ENCODE measurements at places on chromosomes 1 and 21.
A peak's percentile ranks its signal among the peaks of the same experiment; 100 is the strongest.

DNA sequence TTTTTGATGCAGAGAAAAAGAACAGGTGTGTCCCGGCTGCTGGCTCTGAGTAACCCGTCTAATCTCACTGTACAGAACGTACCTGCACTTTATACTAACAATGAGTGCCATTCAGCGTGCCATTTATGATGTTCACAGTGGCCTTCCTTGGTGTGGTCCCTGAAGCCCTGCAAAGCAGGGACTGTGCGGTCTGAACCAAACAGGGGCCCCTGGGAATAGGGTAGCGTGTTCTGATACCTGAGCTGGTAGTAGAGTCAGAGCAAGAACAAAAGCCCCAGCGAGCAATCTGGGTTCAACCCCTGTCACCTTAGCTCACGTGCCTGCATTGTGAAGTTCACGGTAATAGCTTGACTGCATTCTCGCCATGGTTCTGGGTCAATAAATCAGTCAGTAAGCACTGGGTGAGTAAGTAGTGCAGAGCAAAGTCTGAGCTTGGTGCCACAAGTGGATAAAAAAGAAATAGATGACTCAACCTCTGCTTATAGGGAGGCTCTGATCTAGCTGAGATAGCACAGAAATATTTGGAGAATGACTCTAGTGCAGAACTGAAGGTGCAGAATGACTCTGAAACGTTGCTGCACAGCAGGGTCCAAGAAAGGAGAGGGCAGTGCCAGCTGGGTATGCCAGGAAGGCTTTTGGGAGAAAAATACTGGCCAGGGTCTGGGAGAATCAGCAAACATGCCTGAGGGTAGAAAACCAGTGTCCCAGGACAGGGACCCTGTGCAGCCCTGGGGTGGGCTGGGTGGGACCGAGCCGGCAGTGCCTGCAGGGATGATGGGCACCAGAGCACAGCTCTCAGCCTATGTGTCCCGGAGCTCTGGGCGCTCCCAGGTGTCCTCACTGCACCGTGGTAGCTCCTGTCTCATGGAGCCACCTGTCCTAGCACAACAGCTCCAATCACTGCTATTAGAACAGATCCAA is 125.9 kb downstream of the RHOU start:
- DNase-seq: peak; percentile 94

GRCh38 chr1:21724098-21724497 is 54.9 kb upstream of the RAP1GAP start:
- no peak for DNase-seq

- DNase-seq: no peak
These were observed 5.2 kb downstream of the GRIK3 start for GRCh38 chr1:37028981-37029617.

GRCh38 chr1:1754051-1754815 is 24.0 kb downstream of the NADK start:
- no peak for DNase-seq

- DNase-seq: no peak
These were observed 538.6 kb downstream of the DPYD start for GRCh38 chr1:97382206-97382605.

- DNase-seq: peak; percentile 16
These were observed 126.7 kb downstream of the NR5A2 start for GRCh38 chr1:200154069-200154767.

DNA sequence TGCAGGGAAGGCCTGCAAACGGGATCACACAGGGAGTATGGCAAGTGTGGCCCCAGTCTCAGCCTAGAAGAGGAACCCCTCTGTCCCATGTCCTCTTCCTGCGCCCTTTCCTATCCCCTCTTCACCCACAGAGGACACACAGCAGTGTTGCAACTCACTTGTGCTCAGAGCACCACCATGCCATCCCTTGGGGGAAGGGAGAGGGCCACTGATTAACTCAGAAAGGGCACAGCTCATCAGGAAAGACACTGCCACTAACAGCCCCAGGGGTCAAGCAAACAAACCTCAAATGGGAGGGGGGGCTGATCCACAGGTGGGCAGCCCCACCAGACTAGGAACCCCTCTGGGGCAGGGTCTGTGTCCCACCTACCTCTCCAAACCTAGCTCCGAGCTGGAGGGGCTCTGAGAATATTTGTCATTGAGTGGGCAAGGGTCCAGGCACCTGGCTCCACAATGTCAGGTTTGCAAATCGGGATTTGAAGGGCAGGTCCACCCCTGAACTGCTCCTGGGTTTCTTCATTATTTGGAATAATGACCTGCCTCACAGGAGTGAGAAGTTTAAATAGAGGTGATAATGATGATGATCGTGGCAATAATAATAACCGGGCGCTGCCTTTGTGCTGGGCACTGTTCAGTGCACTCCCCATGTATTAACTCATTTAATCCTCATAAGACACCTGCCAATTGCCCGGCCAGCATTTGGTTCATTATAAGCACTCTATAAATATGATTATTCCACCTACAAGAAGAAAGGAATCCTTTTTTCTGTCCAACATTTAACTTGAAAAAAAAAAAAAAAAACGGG is 1.0 kb downstream of the ALDH4A1 start:
- no peak for DNase-seq

GRCh38 chr1:25813734-25814471 is 5.9 kb upstream of the MTFR1L start:
- DNase-seq: no peak

- peak; percentile 76 for DNase-seq
These were observed 898 bp downstream of the MFSD2A start for GRCh38 chr1:39955547-39956539.

DNA sequence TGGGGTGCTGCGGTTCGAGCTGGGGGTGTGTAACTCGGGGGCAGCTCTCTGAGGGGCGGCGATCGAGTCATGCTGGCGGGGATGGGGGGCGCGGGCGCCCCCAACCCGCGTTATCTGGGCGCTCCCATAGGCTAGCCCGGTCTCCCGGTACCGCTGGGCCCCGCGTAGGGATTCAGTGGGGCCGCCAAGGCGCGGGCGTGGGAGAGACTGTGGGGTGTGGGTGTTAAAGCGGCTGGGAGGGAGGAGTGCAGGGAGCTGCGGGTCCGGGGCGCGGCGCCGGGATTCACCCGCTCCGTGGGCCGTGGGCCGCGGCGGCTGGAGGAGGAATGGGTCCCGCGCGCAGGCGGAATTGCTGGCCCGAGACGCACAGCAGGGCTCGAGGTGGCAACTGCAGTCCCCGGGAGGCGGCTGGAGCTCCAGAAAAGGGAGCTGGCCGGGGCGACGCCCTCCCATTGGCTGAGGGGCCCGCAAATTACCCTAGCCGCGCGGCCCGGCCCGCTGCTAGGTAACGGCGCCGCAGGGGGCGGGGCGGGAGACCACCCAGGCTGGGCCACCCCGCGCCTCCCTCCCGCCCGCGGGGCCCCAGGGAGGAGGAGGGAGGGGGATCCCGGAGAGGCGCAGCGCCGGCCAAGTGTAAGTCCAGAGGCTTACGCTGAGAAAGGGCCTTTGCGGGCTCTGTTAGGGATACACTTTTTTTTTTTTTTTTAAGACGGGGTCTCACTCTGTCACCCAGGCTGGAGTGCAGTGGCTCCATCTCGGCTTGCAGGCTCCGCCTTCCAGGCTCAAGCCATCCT is at the start of gene PTCH2:
Gene PTCH2, minus strand, starts transcription at position 392 of the 794 bp plus-strand sequence. Its CDS starts 321 bp downstream, at position 71.
- DNase-seq: no peak

DNA sequence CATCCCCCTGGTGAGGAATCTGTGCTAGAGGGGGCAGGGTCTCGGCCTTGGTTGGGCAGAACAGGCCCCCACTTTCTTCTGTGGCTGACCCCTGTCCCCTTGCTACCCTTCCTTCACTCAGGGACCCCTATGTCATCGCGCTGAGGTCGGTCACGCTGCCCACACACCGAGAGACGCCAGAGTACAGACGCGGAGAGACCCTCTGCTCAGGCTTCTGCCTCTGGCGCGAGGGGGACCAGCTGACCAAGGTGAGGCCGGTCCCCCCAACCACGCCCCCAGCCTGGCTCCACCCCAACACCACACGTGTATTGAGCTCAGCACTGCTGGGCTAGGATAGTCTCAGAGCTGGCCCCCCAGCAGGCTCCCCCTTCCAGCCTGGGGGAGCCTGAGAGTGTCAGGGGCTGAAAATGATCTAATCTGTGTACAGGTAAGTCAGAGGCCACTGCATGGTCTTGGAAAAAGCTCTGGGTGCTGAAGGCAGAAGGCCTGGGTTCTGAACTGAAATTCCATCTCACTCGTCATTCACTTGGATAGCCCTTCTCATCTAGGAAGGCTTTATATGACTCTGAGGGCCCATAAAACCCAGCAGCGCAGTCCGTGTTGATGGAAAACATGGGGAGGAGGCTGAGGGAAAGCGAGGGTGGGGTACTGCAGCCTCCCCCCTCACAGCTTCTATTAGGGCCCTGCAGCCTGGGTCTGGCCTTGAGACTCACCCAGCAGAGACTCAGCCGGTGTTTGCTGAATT is 15.3 kb downstream of the FAM151A start:
- DNase-seq: no peak

DNA sequence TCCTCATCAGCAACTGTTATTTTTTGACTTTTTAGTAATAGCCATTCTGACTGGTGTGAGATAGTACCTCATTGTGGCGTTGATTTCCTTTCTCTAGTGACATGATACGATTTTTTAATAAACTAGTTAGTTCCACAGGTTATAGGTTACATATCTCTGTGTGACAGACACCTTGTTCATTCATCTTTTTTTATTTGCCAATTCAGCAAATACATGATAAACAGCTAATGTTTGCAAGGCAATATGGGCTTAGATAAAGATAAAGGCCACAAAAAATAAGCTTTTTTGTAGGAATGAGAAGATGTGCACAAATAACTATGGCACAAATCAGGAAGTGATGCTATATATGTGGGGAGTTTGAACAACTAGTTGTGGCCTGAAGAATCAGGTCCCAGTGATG is 366.8 kb downstream of the HLX start:
- no peak for DNase-seq

DNA sequence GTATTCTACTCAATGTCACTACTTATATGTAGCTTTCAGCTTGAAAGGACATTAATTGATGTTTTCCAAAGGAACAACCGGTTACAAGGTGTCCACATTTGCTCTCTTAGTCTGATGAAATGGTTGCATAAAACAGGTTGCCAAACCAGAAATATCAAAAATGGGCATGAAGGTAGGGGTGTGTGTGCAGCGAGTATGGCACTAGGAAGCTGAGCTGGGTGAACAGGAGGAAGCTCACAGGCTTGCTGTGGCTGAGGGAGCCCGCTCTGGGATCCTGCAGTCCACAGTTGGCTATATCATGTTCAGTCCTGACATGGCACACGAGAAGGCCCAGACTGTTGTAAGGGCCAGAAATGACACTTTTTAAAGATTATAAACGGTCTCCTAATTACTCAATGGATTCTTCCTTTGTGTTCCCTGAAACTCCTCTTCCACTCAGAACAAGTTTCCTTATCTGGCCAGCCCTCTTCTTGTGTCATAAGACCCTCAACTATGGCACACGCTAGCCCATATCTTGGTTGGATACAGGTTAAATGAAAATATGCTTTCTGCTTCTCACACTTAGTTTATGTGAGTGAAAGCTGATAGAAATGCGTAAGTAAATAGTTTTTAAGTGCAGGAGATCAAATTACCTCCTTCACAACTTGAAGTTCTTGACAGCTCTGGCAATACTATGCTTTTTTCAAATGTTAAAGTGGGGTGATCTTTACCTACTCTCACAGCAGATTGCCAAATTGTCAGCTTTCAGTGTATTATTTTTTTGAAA is 201.5 kb downstream of the LMO4 start:
- no peak for DNase-seq

GRCh38 chr1:94595658-94596057 is 54.1 kb upstream of the F3 start:
- no peak for DNase-seq

DNA sequence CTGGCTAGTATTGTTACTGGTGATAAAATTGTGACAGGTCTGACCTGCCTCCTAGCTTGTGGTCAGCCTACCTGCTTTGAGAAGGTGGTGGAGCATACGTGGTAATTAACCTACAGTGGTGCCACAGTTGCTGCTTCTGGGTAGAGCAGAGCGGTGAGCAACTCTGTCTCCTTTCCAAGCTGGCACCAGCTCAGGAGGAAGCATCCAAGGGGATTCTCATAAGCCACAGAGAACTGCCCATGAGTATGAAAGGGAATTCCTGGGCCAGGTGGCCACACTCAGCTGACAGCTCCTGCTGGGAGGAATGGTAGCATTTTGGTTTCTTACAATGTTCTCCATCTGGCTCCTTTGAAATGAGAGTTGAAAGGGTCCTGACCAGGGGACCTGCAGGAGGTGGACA is 39.4 kb downstream of the ATP2B4 start:
- DNase-seq: no peak

DNA sequence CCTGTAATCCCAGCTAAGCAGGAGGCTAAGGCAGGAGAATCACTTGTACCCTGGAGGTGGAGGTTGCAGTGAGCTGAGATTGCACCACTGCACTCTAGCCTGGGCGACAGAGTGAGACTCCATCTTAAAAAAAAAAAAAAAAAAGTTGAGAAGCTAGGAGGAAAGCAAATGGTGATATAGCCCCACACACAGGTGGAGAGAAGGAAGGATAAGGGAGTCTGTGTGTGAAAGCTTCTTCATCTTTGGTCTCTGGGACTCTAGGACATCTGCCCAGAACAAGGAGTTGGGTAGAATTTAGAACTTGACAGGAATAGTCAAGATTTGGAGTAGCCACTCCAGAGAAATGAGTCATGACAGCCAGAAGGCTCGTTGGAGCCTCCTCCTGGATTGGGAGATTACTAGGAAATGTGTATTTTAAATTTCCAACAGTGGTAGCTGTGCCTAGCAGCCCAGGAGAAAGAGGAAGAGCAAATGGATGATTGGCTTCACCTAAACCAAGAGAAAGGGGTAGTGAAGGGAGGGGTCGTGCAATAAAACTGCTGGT is 19.9 kb downstream of the NPL start:
- DNase-seq: no peak

DNA sequence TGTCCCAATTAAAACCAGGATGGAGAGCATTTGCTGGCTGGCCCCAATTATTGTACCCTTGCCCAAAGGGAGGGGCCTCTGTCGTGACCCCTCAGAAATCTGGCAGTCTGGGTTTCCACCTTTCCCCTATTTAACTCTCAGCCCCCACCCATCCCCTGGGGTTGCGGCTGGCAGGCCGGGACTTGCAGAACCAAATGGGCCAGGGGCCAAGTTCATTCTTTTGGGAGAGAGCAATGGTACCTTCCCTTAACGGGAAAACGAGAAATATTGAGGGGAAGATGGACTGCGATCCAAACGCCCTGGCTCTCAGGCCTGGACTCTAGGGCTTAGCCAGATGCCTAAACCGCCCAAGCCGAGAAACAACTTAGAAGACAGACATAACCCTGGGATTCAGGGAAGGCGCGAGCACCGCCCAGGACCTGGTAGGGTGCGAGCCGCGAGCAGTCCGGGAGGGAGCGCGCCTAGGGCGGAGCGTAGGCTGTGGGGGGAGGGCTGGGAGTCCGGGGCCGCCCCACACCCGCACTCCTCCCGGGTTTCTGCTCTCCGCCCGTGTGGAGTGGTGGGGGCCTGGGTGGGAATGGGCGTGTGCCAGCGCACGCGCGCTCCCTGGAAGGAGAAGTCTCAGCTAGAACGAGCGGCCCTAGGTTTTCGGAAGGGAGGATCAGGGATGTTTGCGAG is at the start of gene SLC27A3:
Gene SLC27A3, plus strand, starts transcription at position 628 of the 678 bp plus-strand sequence. CDS start 91 bp downstream, outside the sequence.
- peak; percentile 51 for DNase-seq

GRCh38 chr1:229196404-229197264 is 74.3 kb upstream of the RAB4A start:
- no peak for DNase-seq

- DNase-seq: peak; percentile 64
These were observed 2.5 kb upstream of the LMO4 start for GRCh38 chr1:87325982-87326738.

- DNase-seq: no peak
These were observed 70.9 kb upstream of the COL6A1 start for GRCh38 chr21:45910548-45911221.
